ENCODE measurements at places on chromosomes 1 and 21. TPM values are rescaled to one million over a fixed set of nuclear protein-coding genes. Genes with fewer than 3 reads are reported as not detected.

The C4BPA gene
- total RNA-seq: 49.5 TPM

DNA sequence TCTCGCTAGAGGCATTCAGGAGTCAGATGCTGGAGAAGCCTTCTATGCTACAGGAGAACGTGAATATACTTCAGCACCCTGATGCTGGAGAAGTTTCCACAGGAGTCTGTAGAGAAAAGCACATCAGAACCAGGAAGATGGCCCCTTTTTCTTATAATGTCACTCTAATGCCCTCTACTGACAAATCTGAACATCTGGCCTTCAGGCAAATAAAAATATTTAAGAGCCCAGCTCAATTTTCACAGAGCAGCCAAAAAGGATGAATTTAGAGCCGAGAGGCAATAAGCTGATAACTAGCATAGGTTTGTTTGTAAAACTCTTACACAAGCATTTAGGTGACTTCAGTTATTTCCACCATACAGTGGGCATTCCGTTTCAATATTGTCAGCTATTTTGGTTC, 3.8 kb upstream of the RRP15 start:
- no peak for DNase-seq

- no peak for DNase-seq
Observed at GRCh38 chr1:91647061-91647460, 146.4 kb downstream of the CDC7 start.

The GLIS1 gene
- not detected for total RNA-seq

GRCh38 chr1:25199819-25200620, 32.3 kb downstream of the SYF2 start:
- no peak for DNase-seq

- DNase-seq: no peak
Observed at GRCh38 chr1:63148825-63149645, 173.3 kb upstream of the FOXD3 start.

The BCL2L15 gene
- 0.17 TPM for total RNA-seq

The OR2L13 gene
- total RNA-seq: not detected

- DNase-seq: no peak
Observed at GRCh38 chr21:17622018-17622417, 9.3 kb upstream of the BTG3 start.

- DNase-seq: no peak
Observed at GRCh38 chr1:172054172-172054571, 212.9 kb downstream of the DNM3 start.

GRCh38 chr1:185409345-185409744, 92.3 kb upstream of the IVNS1ABP start:
- no peak for DNase-seq

The XPR1 gene
- 14.3 TPM for total RNA-seq

DNA sequence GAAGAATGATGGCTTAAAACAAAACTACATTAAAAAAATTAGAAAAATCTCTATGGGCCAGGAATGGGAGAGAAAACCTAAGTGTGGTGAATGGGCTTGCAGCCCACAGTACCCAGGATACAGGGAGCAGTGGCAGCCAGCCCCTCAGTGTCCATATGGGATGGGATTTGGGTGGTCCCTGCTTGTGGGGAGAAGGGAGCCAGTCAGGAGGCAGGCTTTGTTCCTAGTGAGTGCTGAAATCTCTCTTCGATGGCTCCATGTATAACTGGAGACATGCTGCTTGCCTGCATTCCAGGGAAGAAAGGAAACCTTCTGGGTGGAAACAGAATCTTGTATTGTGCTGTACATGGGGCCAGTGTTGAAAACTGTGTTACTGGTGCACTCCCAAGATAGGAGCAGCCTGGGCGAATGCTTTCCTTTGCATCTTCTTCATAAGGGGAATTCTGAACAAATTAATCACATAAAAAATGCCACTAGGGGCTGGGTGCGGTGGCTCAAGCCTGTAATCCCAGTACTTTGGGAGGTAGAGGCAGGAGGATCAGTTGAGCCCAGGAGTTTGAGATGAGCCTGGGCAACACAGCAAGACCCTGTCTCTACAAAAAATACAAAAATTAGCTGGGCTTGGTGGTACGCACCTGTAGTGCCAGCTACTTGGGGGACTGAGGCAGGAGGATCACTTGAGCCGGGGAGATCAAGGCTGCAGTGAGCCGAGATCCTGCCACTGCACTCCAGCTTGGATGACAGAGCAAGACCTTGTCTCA, 36.0 kb downstream of the PTPRU start:
- no peak for DNase-seq

The CD2 gene
- total RNA-seq: 0.28 TPM

DNA sequence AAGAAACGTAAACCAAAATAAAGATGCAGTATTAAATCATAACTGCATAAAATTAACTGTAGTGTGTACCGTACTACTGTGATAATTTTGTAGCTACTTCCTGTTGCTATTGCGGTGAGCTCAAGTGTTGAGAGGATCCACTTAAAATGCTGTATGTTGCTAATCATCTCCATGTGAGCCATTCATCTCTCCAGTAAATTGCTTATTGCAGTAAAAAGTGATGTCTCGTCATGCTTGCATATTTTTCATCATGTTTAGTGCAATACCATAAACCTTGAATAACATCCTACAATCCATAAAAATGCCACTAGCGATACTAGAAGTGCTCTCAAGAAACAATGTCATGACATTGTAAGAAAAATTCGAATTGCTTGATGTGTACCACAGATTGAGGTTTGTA, 66.3 kb downstream of the RAVER2 start:
- DNase-seq: no peak

DNA sequence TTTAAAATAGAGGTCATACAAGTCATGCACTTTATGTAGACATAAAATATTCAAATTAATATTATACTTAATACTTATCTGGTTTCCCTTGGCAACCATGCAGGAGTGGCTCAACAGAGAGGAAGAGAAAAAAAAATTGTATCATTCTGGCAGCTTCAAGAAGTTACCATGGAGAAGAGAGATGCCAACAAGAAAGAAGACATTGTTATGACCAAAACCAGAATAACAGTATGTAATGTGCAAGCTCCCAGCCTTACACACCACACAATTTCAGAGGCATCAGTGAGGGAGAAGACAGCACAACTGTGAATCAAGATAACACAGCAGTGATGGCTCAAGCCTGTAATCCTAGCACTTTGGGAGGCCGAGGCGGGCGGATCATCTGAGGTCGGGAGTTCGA, 49.1 kb upstream of the RCOR3 start:
- DNase-seq: no peak

- no peak for DNase-seq
Observed at GRCh38 chr1:32349211-32349708, 13.0 kb downstream of the FAM229A start.

DNA sequence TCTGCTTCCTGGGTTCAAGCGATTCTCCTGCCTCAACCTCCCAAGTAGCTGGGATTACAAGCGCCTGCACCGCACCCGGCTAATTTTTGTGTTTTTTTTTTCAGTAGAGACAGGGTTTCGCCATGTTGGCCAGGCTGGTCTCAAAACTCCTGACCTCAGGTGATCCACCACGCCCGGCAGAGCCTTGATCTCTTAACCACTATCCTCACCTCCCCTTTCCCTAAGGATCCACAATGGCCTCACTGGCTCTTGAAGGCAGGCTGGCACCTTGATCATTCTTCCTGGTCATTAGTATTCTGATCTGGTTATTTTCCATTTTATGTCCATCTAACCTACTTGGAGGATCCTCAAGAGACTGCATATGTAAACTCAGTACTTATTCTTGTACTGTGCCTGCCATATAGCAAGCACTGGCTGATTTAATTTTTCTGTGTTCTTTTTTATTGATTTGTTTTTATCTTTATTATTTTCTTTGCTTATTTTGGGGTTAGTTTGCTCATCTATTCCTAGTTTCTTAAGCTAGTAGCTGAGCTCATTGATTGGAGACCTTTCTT, 6.3 kb downstream of the RCC1 start:
- no peak for DNase-seq

- DNase-seq: no peak
Observed at GRCh38 chr21:32131164-32131563, 147.7 kb downstream of the MIS18A start.

The SMPDL3B gene
- 0.37 TPM for total RNA-seq

The OR10J1 gene
- total RNA-seq: not detected

DNA sequence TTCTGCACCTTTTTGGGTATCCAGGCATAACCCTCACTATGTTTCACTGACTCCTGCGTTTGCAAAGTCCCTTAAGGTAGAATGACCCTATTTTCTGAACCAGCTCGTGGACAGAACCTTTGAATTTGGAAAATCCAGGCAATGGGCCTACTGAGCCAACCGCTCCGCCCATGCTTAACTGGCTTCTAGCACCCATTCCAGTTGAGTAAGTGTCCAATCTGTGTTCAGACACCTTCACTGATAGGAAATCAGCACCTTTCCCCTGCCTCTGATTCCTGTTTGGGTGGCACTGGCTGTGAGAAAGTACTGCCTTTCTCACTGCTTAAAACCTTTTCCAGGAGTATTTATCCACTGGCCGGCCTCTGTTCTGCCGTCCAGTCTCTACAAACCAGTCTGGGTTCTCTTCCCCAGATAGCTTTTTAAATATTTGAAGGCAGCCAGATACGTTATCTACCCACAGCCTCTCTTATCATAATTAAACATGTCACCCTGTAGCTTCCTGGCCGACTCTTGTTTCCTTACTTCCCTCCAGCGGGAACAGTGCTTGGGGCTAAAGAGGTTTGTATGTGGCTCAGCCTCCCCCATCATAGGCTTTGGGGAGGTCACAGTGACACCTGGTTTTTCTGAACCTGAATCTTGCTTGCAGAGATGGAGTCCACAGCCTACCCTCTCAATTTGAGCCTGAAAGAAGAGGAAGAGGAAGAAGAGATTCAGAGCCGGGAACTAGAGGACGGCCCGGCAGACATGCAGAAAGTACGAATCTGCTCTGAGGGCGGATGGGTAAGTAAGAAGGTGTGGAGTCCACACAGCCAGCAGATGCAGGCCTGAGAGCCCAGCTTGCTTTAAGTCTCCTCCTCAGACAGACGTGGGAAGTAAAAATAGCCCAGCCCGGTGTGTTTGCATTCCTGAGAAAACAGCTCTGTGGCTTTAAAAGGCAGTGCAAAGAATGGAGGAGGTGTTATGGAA, 1.3 kb downstream of the POGK start:
- DNase-seq: no peak

DNA sequence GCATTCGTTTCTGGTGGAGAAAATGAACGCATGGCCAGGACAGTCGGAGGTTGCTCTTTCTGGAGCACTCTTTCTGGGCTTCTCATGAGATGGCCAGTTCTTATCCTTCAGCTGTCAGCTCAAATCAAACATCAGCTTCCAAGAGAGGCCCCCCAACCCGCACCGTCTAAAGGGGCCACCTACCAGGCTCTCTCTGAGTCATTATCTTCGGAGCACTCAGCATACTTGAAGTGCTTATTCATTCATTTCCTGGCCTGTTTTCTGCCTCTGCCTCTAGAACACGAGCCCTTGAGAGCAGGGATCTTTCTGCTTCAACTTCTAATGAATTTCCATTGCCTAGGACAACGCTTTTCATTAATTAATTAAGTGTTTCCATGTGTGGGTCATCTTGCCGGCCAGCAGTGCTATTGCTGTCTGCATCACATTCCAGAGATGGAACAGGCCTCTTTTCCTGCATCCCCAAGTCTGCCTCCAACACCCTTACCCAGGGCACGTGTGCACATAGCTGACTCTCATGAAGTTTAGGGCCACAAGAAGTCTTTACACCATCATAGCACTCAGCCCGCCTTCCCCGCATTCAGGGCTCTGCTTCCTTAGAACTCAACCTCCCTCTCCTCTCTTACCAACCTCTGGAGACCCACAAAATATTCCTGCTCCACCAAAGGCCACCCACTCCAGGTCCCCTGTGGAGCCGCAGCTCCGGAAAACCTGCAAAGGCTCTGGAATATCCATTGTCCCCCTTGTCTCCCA, 52.1 kb upstream of the LAPTM5 start:
- DNase-seq: no peak

The CACHD1 gene
- total RNA-seq: 3.3 TPM

GRCh38 chr1:86913399-86913895, 479 bp downstream of the SELENOF start:
- DNase-seq: peak; percentile 36

DNA sequence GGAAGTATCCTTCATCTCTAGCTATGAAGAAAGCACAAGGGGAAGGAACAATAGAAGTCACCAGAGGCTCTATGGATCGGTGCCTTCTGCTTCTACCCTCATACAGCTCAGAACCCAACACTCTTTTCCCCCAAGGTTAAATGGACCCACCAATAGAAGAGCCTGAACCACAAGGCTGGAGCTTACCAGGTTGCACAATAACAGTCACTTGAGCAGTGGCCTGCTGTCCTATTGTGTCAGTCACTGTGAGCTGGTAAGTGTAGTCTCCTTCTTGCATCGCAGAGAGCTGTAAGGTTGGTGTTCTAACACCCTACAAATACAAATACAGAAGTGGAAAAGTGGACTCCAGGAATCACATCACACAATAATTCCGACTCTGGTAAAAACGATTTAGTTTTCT, 103.0 kb downstream of the KIAA0319L start:
- no peak for DNase-seq

GRCh38 chr1:23074012-23074411, 54.7 kb downstream of the KDM1A start:
- no peak for DNase-seq

DNA sequence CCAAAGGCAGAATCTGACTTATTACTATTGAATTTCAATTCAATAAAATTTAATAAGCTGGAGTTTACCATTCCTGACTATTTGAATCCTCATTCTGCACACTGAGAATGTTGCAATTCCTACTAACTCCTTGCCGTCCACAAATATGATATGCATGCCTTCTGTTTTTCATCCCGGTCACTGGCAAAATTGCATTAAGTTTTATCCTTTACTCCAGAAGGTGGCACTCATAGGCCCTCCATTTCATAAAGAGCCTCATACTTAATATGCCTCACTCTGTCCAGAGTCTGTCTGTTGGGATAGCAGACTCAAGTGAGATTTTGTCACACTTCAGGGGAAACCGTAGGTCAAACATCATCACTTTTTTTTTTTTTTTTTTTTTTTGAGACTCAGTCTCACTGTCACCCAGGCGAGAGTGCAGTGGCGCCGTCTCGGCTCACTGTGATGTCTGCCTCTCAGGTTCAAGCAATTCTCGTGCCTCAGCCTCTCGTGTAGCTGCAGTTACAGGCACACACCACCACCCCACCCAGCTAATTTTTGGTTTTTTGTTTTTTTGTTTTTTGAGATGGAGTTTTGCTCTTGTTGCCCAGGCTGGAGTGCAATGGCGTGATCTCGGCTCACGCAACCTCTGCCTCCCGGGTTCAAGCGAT, 27.3 kb downstream of the F11R start:
- DNase-seq: no peak

The HSPA6 gene
- total RNA-seq: 2.4 TPM

The VHLL gene
- not detected for total RNA-seq

The VANGL2 gene
- total RNA-seq: 1.4 TPM

The PRELP gene
- total RNA-seq: 0.09 TPM

The TNN gene
- 1.8 TPM for total RNA-seq

GRCh38 chr1:93779540-93780165, 98.0 kb upstream of the BCAR3 start:
- no peak for DNase-seq

GRCh38 chr1:4396551-4396950, 257.9 kb upstream of the AJAP1 start:
- DNase-seq: no peak
